ENCODE measurements at places on chromosomes 1 and 21. TPM values are rescaled to one million over a fixed set of nuclear protein-coding genes. Genes with fewer than 3 reads are reported as not detected.

DNA sequence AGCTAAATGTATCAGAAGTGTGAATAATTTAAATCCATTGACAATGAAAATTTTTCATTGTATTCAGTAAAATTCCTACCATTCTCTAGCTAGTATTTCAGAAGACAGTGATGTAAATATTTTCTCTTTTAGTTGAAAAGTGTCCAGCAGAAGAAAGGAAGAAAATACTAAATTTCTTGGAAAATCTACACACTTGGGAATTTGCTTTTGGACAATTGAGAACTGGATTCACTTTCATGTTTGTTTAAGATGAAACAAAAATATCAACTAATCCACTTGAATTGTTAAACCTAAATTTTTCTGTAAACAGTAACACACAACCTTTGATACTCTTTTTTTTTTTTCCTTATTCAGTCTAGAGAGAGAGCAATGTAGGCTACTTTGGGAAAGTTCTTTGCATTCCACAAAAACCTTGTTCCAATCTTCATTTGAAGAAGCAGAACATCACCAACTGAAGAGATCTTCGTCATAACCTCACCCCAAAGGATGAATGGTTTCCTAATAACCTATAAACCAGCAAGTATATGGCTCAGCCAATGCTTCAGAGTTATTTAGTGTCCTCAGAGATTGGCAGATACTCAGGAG lies 155.1 kb upstream of the GORAB start:
- no peak for DNase-seq

Gene TMEM269
- total RNA-seq = 0.12 TPM

Gene ADAM30
- total RNA-seq = not detected

GRCh38 chr1:184595596-184595995 lies 159.1 kb downstream of the EDEM3 start:
- DNase-seq = no peak

Gene ALPL
- total RNA-seq = not detected

DNA sequence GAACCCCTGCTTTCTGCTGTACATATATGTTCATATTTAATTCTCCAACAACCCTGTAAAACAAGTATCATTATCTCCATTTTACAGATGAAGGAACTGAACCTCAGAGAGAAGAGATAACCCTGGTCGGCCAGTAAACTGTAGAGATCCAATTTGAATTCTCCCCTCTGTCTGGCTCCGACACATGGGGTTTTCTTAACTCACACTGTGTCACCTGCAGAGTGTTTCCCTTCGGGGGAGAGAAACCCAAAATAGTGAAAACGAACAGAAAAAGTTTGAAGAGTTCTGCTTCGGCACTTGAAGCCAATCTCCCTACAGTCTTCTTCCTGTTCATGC lies 17.4 kb upstream of the BCAR3 start:
- DNase-seq = no peak

- DNase-seq = no peak
These were observed 27.5 kb downstream of the SLX9 start for GRCh38 chr21:44967082-44968047.

GRCh38 chr1:152654110-152654509 lies 9.1 kb upstream of the LCE2D start:
- DNase-seq = peak; percentile 69

DNA sequence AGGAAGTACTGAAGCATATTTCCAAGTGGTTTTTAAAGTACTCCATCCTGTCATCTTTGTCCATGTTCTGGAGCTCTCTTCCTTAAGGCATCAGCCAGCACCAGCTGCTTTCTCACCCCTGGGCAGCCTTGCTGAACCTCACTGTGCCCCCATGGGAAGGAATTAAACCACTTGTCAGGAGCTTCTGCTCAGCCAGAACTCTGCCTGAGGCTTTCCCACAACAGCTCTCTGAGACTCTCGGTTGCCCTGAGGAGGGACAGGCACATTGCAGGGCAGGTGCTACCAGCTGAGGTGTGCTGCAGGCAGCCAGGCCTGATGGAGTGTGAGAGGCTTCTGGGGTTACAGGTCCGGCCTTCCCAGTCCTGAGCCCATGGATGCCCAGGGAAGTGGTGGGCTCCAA lies 30.9 kb downstream of the FAM163A start:
- no peak for DNase-seq

Gene C1orf87
- total RNA-seq = not detected

- no peak for DNase-seq
These were observed 64.4 kb downstream of the MAP3K7CL start for GRCh38 chr21:29194847-29195246.

DNA sequence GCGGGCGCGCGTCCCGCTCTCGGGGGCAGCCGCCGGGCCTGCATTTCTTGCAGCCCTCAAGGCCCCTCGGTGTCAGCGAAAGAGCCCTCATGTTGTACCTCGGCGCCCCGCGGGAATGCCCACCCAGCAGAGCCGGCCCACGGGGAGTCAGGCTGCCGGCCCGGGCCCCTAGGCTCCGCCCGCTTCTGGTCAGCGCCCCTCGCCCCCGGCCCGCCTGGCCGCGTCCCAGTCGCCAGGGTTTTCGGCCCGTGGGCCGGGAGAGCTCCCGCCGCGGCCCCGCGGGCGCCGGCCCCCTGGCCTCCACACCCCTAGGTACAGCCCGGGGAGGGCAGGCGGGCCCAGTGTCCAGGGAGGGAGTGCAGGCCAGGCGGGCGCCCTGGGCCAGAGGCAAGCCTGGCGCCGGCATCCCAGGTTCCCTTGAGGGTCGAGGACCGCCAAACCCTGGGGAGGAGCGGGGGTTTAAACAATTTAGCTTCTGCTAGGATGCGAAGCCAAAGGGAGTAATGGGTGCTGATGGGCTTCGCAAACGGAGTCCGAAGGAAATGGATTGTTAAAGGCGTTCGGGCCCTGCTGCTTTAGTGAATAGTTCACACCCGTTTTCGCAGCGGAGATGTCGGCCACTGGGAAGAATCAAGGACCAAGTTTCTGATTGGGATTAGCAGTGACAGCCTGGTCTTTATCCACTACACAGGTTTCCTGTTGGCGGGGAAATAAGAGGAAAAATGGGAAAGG lies 486 bp upstream of the KCNA3 start:
- DNase-seq = no peak

DNA sequence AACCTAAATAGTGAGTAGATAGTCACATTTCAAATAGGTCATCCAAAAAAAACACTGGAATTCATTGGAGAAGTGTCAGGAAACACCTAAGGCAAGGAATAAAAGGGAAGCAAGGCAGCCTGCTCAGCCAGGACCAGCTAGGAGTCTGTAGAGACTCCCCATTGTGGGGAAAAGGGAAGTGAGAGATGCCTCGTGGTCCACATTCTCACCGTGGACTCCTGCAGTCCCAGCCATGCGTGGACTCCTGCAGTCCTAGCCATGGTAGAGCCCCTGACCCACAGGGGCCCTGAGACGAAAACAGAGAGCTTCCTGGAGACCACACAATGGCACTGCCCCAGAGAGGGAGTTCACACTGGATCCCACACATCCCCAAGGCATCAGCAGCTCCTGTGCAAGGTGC lies 97.5 kb downstream of the LRIG2 start:
- DNase-seq = no peak

Gene ERVH48-1
- total RNA-seq = not detected

DNA sequence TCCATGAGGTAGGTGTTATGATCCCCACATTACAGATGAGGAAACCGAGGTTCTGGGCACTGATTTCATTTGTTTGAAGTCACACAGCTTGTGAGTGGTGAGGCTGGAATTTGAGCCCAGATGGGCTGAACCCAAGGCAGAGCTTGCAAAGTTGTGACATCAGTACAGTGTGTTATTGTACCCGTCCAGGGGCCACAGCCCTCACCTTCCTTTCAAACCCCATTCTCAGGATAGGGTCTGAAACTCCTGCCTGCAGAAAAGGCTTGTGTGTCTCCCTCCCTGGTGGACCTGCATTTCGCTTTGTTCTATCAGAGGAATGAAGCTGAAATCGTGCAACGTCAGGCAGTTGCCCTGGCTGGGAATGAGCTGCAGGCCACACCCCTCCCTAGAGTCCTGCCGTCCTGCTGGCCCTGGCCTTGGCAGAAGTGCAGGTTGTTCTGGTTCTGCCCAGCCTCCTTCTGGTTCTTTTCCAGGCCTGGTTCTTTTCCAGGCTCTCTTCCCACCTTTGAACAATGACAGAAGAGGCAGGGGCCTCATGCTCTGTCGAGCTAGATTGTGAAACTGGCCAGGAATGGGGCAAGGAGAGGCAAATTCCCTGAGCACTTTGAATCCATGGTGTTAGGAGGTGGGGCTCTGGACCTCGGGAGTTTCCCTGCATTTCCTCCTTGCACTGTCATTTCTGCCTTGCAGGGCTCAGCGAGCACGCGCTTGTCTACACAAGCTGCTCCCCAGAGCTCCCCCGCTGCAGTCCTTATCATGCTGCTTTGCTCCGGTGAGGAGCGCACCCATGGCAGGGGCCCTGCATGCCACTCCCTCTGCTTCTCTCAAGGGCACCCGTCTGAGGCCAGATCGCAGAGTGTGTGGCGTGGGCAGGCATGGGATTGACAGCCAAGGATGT lies 8.2 kb upstream of the MYOM3 start:
- DNase-seq = no peak

- DNase-seq = no peak
These were observed 79.4 kb downstream of the GON4L start for GRCh38 chr1:155777582-155777981.

DNA sequence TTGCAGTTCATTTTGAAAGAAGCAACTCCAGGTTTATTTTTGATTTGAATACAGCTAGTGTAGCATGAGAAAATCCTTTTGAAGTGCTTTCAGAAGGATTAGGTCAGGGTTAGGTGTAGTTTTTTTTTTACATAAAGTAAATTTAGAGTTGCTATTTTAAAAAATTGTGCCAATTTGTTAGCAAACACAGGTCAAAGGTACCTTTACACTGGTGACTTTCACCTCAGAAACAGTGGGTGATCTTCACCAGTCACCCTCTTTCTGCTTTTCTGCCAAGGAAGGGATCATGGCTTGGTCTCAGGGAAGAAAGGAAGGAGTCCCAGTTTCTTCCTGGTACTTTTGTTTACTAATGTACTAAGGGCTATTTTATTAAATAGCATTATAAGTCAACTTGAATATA lies 111.5 kb downstream of the SDCCAG8 start:
- no peak for DNase-seq

DNA sequence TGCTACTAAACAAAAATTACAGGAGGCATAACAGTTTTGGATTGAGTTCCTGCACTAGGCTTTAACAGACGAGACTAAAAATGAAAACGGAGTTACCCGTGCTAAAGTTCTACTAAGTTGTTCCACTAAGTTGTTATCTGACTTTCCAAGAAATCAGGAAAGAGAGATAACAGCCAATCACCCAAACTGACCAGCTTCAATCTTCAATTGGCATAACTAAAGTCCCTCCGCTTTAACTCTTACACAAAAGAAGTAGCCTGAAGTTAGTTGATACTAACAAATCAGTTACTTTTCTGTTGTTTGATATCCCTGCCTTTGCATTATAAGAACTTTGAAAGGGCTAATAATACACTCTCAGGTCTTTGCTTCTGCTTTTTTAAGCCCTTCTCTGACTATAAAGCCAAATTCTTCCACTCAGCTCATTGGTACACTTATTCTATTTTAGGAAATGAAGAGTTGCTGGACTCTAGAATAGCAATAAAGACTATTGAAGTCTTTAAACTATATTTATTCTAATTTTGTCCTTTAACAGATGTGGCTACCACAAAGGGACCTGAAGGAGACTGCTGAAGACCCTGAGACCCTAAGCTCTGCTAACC lies 61.3 kb downstream of the TESK2 start:
- no peak for DNase-seq

DNA sequence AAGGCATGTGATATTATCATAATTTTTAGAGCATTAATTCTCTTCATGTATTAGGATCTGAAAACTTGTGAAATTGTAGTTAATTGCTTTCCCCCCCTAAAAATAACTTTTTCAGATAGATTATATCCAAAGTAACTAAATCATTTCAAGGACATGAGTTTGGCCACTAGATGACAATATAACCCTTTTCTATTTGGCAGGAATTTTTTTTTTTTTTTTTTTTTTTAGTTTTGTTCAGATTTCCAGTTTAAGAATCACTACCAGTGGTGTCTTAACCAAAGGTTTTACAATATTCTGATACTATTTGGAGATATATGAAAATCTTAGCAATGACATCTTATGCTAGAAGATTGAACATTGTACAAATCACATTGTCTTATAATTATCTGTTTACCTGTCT lies 370.8 kb downstream of the AMY1C start:
- no peak for DNase-seq

- no peak for DNase-seq
These were observed 63.7 kb downstream of the ST6GALNAC3 start for GRCh38 chr1:76138217-76138616.

DNA sequence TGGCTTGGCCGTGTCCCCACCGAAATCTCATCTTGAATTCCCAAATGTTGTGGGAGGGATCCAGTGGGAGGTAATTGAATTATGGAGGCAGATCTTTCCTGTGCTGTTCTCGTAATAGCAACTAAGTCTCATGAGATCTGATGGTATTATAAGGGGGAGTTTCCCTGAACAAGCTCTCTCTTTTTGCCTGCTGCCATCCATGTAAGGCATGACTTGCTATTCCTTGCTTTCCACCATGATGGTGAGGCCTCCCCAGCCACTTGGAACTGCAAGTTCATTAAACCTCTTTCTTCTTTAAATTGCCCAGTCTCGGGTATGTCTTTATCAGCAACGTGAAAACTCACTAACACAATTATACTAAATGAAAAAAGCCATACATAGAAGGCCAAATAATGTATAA lies 101.3 kb upstream of the LYPLAL1 start:
- no peak for DNase-seq

GRCh38 chr1:2322065-2322571 lies 69.2 kb downstream of the MORN1 start:
- no peak for DNase-seq

Gene DEPDC1
- total RNA-seq = 31.0 TPM

Gene CDCP2
- 0.09 TPM for total RNA-seq

DNA sequence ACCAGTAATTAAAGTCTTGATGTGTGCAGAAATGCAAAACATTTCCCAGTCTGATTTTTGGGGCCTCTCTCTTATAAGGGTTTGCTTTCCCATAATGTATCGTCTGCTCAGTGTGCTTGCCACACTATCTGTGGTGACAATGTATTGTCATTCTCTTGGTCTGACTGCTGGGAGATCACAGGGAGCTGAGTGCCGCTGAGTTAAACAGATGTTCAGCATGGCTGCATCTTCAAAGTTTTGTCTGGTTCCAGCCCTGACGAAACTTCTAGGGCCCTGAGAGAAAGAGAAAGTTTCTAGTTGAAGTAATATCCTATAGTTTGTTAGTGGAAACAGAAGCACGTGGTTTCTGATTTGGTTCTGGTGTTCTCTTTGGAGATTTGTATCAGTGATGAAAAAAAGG lies 42.6 kb downstream of the DNM3 start:
- DNase-seq = no peak

DNA sequence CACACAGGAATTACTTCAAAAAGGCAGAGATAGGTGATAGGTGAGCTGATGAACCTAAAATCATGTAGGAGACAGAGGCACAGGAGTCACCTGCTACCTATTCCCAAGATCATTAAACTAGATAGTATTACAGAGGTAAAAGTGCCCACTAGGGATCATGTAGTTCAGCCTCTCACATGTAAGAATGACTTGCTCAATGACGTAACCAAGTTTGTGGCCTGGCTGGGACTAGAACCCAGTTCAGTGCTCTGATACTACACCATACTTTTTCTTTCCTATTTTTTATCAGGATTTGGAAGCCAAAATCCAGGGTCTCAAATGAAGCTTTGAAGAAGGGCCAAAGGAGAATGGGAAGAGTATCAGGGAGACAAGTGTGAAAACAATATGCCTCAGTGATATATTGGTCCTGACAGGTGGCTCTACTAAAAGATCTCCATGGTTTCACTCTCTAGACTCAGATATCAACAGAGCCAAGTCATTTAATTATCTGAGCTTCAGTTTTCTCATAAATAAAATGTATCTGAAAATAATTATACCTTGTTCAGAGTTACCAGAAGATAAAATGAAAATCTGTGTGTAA lies 87.3 kb upstream of the SLFNL1 start:
- DNase-seq = no peak

GRCh38 chr1:103489935-103490334 lies 35.6 kb upstream of the RNPC3 start:
- DNase-seq = no peak

Gene IGSF9
- not detected for total RNA-seq
